ENCODE measurements at places on chromosomes 3 and 15.

- no peak for DNase-seq
Measured at GRCh38 chr3:138445236-138445635, 10.8 kb downstream of the ESYT3 start.

DNA sequence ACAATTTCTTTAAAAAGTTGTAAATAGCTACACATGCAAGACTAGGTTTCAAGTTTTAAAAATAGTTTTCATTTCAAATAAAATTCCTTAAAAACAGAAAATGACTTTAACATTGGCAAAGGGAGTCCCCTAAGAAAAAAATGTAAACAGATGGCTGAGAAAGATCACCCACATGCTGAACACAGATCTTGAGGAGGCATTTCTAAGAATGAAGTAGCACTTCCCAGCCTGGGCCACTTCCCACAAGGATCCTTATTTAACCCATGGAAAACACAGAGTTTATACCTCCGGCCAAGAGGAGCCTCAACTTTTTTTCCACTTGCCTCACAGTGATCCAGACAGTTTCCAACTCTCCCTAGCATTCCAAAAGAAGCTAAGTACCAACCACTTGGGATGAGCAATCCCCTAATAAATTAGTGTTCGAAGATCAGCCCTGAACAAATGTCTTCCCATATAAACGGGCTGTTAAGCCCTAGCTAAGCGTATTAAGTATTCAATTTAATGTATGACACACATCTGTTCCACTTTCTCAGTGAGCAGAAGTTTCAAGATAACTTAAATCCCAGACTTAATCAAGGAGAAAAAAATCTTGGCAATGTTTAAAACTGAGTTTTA lies 61.4 kb downstream of the GADL1 start:
- DNase-seq = no peak

DNA sequence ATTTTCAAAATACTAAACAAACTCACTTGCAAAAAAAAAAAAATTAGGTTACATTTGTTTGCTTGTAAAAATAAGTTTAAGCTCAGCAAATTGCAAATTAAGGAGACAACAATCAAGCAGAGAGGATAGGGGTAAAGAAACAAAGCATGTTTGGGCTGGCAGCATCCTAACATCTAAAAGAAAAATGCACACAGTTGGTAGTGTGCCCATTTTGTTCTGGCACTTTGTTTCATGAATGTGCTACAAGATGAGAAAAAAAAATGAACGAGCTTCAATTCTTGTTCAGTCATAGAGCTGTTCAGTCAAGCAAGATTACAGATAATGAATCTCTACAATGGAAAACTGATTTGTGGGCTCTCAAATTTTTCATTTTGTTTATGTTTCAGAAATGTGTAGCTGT lies 17.7 kb upstream of the ZBBX start:
- DNase-seq = no peak

- no peak for DNase-seq
Measured at GRCh38 chr3:74469151-74469550, 145.3 kb downstream of the CNTN3 start.

DNA sequence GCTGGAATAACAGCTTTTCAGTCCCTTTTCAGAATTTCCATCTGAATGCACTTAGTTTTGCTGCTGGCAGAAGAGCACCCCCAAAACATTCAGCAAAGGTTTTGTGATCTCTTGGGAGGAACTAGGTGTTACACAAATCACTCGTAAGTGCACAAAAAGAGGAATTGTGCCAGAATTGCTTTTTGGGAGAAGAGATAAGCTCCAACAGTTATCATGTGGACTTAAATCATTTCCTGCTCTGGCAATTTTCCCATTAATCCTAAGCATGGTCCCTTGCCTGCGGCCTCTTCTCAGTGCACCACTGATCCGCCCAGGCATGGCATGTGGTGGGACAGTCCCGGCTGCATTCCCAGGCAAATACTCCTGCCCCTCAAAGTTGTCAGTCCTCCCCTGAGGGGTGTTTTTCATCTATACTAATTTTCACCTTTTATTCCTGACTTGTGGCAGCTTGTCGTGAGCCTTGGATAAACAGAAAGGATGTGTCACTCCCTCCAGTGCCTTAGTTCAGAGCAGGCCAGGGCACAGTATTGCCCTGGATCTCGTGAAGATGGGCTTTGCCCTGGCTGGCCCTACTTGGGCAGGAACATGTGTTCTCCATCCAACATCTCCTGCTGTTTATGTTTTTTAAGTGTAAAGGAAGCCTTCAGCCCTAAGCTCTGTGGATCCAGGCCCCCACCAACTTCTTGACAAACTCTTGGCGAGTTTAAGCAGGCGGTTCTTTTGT lies 44.6 kb upstream of the VILL start:
- no peak for DNase-seq

DNA sequence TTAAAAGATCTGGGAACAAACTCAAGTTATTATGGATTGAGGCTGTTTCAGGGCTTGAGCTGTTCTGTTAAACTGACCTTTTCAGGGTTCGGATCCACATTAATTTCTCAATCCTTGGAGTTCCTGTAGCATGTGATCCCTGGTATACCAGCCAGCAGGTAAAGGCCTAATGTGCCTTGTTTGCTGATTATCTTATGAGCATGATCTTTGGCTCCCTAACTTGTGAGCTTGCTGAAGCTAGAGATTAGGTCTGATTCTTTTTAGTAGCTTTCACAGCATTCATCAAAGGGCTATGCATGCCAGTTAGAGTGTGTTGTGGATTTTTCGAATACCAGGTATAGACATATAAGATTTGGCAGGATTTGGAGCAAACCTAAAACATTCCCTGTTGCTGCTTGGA lies 10.3 kb downstream of the CORO2B start:
- DNase-seq = no peak

- no peak for DNase-seq
Measured at GRCh38 chr15:93066834-93067648, 22.0 kb downstream of the RGMA start.

GRCh38 chr3:81492040-81492439 lies 269.4 kb downstream of the GBE1 start:
- no peak for DNase-seq

DNA sequence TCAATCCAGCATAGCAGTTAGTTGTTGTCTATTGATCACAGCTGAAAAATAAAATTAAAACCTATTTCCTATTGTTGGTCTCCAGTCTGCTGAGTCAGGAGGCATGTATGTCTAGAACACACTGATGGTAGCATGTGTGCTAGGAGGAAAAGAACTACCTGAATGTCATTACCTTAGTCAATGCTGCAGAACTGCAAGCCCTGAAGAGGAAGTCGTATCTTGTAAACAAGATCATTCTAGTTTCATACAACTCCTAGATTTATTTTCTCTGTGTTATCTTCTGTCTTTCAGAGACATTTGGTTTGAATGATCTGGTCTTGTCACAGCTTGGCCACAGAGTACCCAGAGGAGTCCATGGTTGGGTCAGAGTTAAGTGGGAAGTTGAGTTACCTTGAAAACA lies 110.0 kb upstream of the MRPL3 start:
- DNase-seq = no peak

DNA sequence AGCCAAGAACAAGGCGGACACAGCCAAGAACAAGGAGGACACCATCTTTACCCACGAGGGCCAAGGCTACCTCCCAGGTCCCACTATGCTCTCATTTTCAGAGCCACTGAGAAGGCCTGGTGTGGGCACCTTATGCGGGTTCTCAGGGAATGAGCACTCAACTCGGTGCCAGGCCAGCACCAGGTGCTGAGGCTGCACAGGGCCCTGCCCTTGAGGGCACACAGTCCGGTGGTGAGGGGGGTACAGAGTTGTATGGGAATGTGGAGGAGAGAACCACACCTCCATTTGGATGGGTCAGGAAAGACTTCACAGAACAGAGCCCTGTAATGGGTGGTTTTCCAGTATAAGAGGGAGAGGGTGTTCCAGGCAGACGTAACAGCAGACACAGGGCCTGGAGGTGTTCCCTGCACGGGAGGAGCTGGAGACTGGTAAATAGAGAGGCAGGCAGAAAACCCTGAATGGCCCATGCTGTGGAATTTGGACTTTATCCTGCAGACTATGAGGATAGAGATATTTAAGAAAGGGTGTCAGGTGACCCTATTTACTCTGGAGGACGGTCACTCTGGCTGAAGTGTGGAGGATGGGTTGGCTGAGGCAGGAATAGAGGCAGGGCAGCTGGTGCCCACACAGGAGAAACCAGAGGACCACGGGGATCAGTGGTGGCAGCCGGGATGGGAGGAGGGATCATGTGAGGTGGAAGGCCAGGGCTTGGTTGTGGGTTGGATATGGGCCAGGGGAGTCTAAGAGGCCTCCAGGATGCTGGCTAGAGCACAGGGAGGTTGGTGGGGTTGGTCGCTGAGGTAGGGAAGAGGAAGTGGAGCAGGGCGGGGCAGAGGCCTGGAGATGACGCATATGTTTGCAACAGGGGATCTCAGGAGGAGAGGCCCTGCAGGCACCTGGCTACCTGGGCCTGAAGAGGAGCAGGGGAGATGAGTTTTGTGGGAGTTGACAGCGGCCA lies 34.6 kb downstream of the CRABP1 start:
- DNase-seq = no peak

DNA sequence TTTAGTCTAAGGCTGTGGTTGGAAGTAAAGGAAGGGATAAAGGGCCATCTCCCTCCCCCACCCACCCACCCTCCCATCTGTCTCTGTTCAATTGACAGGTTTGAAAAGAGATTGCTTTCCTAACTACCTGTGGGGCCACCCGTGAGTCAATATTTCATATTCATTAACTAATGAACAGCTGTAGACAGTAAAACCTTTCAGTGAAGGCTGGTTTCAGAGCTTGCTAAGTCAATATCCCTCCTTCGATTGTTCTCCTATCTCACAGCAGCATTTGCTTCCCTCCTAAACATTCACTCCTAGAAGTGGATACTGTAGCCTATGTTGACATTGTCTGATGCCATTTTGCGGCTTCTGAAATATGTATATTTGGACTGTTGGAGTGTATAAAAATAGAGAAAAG lies 85.9 kb upstream of the SYNPR start:
- no peak for DNase-seq

DNA sequence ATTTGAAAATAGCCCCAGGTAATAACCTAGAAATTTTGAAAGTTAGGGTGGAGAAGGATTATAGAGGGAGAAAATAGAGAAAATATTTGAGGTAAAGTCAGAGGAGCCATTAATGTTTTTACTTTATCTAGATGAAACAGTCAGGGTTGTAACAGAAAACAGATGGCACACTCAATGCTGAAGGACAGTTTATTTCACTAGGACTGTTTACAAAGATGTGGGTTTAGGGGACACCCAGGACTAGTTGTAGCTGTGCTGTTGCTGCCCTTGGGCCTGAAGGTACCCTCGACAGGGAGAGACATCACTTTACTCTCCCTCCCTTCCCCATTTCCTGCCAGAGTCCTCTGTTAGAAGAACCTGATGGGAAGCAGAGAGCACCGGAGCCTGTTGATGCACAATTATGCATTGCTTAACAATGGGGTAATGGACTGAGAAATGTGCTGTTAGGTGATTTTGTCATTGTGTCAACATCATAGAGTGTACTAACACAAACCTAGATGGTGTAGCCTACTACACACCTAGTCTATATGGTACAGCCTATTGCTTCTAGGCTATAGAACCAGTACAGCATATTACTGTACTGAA lies 103.8 kb downstream of the GALK2 start:
- no peak for DNase-seq

DNA sequence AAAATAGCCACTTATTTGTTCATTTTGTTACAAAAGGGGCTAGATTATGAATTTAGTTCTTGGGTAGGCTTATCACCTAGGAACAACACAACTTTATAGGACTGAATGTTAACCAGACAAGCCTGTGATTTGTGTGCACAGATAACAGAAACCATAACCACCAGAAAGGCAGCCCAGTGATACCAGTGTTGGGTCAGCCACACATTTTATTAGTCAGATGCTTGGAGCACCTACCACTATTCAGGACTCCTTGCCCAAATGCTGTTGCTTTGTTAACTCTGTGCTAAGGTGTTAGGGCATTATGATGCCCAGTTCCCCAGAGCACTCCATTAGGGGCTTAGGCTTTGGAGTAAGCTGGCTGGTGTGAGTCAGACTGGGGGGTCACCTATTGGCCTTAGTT lies 22.5 kb downstream of the PLCL2 start:
- DNase-seq = no peak

DNA sequence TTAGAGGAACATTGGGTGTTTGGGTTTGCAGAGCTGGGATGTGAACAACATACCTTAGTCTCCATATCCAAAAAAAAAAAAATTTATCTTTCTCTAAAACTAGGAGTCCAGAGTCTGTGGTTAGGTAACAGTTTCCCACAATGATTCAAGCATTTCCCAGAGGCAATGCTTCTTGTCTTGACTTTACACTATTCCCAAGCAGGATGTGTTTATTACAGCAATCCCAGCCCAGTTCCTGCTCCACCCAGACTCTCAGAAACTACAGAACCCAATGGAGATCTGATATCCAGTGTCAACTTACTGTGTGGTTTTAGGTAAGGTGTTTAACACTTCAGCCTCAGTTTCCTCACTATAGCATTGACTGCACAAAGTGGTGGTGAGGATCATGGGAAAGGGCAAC lies 2.3 kb upstream of the C3orf62 start:
- no peak for DNase-seq

DNA sequence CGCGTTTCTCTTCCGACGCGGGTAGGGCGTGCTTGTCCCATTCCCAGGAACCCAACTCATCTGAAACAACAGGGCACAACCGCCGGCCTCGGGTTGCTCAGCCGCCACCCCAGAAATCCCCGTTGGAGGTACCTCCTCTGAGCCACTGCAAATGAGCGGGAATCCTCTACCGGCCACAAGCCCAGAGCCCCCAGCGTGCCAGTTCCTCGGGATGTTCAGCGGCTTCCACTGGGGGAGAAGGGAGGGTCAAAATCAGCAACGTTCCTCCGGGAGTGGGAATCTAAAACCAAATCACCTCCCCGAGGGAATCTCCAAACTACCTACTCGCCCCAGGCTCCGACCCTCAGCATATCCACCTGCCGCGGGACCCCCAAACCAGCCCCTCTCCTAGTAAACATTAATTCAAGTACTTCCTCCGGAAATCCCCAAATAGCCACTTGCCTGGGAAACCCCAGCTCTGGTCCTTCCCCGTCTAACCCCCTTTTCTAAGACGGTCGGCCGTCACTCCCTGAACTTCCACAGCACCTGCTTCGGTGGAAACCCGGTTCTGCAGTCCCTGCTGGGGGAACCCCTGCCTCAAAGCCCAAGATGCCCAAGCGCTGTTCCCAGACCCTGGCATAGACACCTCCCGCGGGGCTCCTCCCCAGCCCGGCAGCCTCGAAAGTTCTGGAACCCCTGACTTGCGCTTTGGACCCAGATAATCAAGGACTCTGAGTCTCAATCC lies 887 bp downstream of the OXTR start:
- no peak for DNase-seq

All from neural crest cell (in vitro differentiated cells).